ENCODE measurements at places on chromosomes 3 and 15.

DNA sequence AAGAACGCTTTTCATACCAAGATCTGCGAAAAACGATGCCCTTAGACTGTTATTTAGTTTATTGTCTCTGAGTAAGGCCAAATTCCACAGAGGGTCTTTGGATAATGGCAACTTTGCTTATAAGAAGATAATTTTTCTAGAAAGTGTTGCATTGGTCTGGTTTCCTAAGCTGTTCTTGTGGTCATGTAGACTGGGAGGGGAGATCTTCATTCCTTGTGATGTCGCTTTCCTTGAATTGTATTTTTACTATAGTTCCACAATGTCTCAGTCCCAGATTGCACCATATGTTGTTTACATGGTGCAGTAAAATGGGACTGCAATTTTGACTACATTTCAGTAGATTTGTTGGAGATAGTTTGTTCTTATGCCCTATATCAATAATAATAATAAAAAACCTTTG is 28.8 kb upstream of the ST3GAL6 start:
- no peak for DNase-seq

DNA sequence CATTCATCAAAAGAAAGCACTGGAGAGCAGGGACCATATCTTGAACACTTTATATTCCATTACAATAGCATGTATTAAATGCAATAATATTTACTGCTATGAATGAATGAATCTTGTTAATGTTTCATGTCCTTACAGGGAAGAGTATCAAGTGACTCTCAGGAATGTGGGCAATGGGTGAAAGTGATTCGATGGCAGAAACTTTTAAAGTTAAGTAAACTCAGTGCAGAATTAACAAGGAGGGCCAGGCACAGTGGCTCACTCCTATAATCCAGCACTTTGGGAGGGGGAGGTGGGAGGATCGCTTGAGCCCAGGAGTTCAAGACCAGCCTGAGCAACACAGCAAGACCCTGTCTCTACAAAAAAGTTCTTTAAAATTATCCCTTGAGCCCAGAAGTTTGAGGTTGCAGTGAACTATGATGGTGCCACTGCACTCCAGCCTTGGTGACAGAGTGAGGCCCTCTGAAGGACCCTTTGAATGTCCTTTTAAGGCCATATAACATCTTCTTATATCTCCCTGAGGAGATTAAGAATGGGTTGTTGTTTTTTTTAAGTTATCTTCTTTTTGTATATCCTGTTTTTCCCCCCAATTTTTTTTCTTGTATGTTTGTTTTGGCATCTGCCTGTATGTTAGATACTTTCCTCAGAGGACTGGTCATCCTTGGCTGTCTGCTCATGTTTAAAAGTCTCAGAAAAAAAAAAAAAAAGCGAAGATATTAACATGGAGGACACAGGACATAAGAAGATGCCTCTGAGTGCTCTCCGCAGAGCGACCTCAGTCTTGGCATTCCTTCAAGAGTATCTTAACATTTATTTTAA is 9.6 kb upstream of the FSIP1 start:
- no peak for DNase-seq

GRCh38 chr3:71142441-71143161 is 440.9 kb downstream of the FOXP1 start:
- no peak for DNase-seq

DNA sequence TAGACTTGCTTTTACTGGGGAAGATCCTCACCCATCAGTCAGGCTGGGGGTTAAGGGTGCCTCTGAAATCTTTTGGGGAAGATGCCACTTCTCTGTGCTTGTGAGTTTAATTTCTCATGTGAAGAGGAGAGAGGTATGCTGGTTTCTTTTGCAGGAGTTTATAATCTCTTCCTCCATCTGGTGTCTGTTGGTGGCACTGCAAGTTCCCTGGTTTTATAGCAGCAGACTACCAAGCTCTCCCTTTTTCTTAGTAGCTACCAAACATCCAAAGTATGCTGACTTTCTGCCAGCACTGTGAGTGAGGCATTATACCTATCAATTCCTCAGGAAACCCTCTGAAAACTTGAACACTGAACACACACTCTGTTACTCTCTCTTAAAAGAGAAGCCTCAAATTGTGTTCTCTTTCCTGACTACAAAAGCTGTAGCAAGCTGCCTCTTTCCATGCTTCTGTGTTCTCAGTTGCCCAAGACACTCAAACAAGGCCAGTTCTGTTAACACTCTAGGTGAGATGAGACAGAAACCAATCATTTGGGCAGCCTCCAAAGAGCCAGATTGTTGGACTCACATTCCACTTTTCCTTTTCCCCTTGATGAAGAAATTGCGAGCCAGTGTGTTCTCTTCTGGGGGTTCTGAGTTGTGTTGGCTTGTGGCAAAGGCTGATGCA is 299.5 kb downstream of the GAP43 start:
- no peak for DNase-seq

- no peak for DNase-seq
Observed at GRCh38 chr15:40850576-40851112, 6.8 kb downstream of the SPINT1 start.

GRCh38 chr15:96535148-96535547 is 204.6 kb downstream of the NR2F2 start:
- DNase-seq = no peak

GRCh38 chr3:194254040-194254439 is 97.1 kb downstream of the CPN2 start:
- no peak for DNase-seq

DNA sequence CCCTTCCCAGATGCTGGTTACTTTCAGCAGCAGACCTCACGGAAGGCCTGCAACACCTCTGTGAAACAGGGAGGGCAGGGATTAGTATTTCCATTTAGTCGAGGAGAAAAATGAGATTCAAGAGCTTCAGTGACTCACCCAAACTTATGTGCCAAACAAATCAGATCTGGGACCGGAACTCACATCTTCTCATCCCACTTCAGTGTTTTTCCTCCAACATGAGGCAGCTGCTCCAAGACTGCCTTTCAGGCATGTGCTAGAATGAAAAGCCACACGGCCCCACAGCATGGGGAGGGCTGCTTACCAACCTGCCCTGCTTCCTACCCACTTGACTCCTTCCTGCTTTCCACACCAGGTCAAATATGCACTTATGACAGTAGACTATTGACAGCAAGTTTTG is 129.4 kb upstream of the SLC24A5 start:
- no peak for DNase-seq

GRCh38 chr3:89449086-89449485 is 341.7 kb downstream of the EPHA3 start:
- no peak for DNase-seq

GRCh38 chr15:73907035-73907408 is 19.2 kb upstream of the LOXL1 start:
- no peak for DNase-seq

DNA sequence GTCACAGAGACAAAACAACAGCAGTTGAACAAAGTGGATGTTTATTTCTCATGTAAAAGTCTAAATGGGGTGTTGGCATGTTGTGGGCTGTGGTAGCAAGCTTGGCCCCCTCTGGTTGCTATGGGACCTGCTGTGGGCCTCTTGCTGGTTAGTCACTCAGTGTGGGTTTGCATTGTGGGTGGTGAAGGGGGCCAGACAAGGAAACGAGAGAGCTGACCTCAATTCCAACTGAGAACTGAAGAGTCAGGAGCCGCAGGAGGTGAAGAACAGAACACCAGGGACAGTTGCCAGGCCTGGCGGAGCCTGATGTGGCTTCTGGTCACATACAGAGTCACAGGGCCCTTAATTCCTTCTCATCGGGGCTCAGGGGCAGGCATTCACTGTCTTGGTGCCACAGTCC is 1.9 kb upstream of the ADPGK start:
- no peak for DNase-seq
